Posterior vena cava (tissue), 2 donors: ENCODE measurements at places on chromosomes 2 and 18. TPM values are rescaled to one million over a fixed set of nuclear protein-coding genes. Genes with fewer than 3 reads are reported as not detected.

DNA sequence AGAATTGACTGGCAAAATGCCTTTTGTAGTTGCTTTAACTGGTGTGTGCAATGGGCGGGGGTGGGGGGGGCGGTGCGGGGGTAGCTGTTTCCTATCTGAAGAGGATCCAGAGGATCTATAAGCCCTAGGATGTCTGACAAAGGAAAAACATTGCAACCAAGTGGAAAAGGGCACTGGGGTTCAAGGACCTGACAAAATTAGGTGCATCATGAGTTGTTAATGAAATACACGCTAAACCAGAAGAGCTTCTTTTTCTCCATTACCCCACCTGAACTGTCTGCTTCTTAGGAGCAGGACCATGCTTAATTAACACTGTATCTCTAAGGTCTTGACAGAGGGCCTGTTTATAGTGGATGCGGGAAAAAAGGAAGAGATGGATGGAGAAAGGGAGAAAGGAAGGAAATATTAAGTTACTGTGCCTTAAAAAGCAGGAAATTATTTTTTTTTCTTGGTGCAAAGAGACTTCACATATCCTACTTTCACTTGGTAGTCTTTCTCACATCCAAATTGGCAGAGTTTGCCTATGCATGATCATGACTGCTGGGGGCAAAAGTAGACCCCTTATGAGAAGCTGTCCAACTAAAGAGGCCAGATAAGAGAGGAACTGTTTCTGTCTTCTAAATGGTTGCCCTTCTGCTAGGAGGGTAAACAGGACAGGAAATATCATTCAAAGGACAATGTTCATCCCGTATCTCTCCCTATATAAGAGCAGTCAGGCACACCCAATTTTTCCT lies 4.6 kb downstream of the RND3 start:
- DNase-seq, result no peak

GRCh38 chr2:9200633-9201015 lies 6.0 kb upstream of the ASAP2 start:
- DNase-seq, result peak; percentile 12

DNA sequence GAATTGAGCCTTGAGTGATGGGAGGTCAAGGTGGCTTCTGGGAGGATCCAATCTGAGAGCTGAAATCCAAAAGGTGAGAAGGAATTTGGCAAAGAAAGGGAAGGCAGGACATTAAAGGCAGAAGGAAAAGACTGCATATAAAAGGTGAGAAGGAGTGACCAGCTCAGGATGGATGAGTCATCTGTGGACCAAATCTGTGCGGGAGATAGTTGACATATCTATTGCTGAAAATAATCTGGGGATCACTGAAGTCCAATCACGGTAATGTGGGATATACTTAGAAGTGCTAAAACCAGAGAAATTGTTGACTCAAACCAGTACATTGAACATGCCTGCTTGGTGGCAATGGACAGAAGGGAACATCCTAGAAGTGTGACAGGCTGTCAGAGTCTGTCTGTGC lies 8.0 kb upstream of the PTPN4 start:
- no peak for DNase-seq

DPP4 gene
- 5.1 TPM for total RNA-seq

HOXD13 gene
- total RNA-seq, result not detected
